ENCODE measurements at places on chromosomes 16 and 17. TPM values are rescaled to one million over a fixed set of nuclear protein-coding genes. Genes with fewer than 3 reads are reported as not detected.

Gene MLLT6
- total RNA-seq: 37.3 TPM

Gene GNG13
- total RNA-seq: not detected

Gene C17orf78
- total RNA-seq: not detected

Gene CEP131
- 5.9 TPM for total RNA-seq

Gene NPIPA3
- not detected for total RNA-seq

Gene OR4D1
- not detected for total RNA-seq

Gene AIPL1
- total RNA-seq: not detected

Data from esophagus squamous epithelium (tissue), 5 donors.